Breast epithelium (tissue), 4 donors: ENCODE measurements at places on chromosomes 1 and 21.

DNA sequence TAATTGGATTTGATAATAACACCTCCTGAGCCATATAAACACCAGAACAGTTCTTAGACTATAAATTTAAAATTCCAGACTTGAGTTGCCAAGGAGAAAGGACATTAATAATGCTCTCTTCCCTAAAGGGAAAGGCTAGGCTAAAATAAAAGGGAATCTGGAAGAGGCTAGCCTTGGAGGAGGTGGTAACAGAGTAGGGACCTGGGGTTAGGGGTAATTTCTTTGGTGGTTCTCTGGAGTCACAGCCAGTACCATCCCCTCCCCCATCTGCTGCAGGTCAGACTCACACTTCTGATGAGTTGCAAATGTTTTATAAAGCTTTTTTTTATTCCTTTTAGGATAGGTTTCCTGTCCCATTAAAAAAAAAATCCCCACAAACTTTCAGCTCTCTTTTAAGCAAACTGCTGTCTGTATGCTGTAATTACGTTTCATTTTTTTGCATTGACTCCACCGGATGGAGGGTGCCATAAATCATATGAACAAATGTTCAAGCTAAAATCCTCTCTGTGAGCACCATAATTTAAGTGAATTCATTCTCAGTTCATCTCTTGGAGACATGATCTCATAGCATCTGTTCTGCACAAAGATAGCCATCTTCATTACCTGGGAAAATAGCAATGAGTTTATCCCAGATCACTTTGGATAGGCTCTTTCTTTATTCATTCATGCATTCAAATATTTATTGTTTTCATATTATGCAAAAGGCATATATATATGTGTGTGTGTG lies 379.6 kb downstream of the TTLL7 start:
- no peak overlapping the region for H3K27ac ChIP-seq
- DNase-seq = no peak
- H3K4me1 ChIP-seq = no peaks in the 10 kb centered on the region
- H3K27me3 ChIP-seq = no peaks in the 10 kb centered on the region
- H3K36me3 ChIP-seq = no peaks in the 10 kb centered on the region

- H3K27ac ChIP-seq = no peak overlapping the region
- no peaks in the 10 kb centered on the region for H3K4me1 ChIP-seq
- DNase-seq = no peak
- no peaks in the 10 kb centered on the region for H3K27me3 ChIP-seq
- H3K36me3 ChIP-seq = no peaks in the 10 kb centered on the region
Measured at GRCh38 chr1:182586380-182586779, 2.7 kb downstream of the RNASEL start.

- no peaks in the 10 kb centered on the region for H3K4me1 ChIP-seq
- no peak overlapping the region for H3K4me3 ChIP-seq
- no peaks in the 10 kb centered on the region for H3K27me3 ChIP-seq
- no peaks in the 10 kb centered on the region for H3K36me3 ChIP-seq
- no peak overlapping the region for H3K27ac ChIP-seq
Measured at GRCh38 chr1:191609305-191609704, 549.0 kb upstream of the RGS18 start.

DNA sequence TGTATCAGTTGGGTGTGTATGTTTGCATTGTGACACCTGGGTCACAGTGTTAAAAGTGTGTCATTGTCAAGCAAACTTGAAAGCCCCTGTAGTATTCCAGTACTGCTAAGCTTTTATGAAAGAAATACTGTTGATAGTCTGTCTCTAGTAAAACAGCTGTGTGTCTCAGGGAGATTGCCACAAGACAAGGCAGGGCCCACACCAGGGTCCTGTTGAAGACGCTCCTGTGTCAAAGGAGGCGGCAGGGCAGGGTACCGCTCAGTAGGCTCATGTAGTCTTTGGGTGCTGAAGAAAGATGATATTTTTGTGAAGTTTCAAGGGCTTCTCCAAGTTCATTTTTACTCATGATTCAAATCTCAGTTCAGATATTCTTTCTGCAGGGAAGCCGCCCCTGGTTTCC lies 132.5 kb downstream of the GALNT2 start:
- no peaks in the 10 kb centered on the region for H3K27me3 ChIP-seq
- H3K27ac ChIP-seq = no peak overlapping the region
- H3K4me1 ChIP-seq = no peaks in the 10 kb centered on the region
- H3K36me3 ChIP-seq = no peaks in the 10 kb centered on the region

GRCh38 chr1:103416681-103417286 lies 108.7 kb upstream of the RNPC3 start:
- no peaks in the 10 kb centered on the region for H3K36me3 ChIP-seq
- DNase-seq = no peak
- H3K27ac ChIP-seq = no peak overlapping the region
- H3K4me1 ChIP-seq = no peaks in the 10 kb centered on the region

DNA sequence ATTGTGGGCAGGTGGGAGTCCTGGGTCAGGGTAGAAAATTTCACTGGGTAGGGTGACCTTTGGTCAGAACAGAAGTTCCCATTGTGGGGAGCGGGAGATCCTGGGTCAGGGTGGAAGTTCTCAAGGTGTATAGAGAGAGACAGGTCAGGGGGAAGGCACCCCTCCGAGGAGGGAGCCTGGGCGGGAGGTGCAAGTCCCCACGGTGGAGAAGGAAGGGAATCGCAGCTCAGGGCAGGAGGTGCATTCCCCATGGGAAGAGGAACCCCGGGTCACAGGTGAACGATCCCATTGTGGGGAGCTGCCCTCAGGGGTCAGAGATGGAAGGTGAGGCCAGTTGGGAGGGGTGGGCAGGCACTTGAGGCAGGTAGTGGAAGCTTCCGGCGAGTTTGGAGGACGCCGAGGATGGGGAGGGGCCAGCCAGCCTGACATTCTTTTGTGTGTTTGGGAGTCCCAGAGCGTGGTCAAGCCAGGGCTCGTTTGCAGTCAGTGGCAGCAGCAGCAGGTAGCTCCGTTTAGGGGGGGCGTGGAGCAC lies 637 bp downstream of the LYPLA2 start:
- H3K27ac ChIP-seq = peak overlapping the region; percentile 89
- no peak for DNase-seq
- peak overlapping the region; percentile 70 for H3K4me3 ChIP-seq
- H3K4me1 ChIP-seq = peaks cover 14% of the 10 kb centered on the region
- H3K27me3 ChIP-seq = no peaks in the 10 kb centered on the region
- H3K36me3 ChIP-seq = no peaks in the 10 kb centered on the region

GRCh38 chr1:235450886-235451483 lies 53.3 kb downstream of the B3GALNT2 start:
- H3K4me1 ChIP-seq = no peaks in the 10 kb centered on the region
- no peaks in the 10 kb centered on the region for H3K36me3 ChIP-seq
- DNase-seq = no peak
- no peak overlapping the region for H3K27ac ChIP-seq
- H3K4me3 ChIP-seq = no peak overlapping the region

DNA sequence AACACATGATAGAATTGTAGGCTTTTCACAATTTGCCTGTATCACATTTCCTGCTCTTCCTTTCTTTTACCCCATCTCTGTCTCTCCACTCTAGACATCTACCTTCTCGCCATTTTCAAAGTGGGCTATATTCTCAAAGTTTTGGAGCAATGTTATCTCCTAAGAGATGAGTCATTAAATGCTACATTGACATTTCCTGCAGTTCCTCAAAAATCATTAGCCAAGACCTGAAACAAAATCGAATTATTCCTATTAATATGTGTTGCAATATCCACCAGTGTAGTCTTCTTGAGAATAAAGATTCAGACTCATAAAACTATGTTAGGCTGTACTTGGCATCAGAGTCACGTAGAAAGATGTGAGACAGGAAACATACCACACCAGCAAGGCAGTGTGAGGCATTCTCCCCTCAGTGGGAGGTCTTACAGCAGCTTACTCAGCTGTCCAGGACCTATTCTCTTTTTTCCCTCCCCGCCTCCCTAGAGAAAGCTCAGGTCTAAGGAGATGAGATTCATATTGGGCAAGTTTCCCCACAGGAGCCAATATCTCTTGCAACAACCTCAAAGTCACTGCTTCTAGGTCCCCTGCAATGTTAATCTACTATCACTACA lies 38.8 kb downstream of the FRRS1 start:
- H3K36me3 ChIP-seq = no peaks in the 10 kb centered on the region
- H3K27me3 ChIP-seq = no peaks in the 10 kb centered on the region
- no peak overlapping the region for H3K4me3 ChIP-seq
- no peaks in the 10 kb centered on the region for H3K4me1 ChIP-seq
- no peak for DNase-seq

- H3K36me3 ChIP-seq = no peaks in the 10 kb centered on the region
- DNase-seq = no peak
- H3K27ac ChIP-seq = no peak overlapping the region
Measured at GRCh38 chr1:33282791-33283190, 26.5 kb downstream of the ZNF362 start.

DNA sequence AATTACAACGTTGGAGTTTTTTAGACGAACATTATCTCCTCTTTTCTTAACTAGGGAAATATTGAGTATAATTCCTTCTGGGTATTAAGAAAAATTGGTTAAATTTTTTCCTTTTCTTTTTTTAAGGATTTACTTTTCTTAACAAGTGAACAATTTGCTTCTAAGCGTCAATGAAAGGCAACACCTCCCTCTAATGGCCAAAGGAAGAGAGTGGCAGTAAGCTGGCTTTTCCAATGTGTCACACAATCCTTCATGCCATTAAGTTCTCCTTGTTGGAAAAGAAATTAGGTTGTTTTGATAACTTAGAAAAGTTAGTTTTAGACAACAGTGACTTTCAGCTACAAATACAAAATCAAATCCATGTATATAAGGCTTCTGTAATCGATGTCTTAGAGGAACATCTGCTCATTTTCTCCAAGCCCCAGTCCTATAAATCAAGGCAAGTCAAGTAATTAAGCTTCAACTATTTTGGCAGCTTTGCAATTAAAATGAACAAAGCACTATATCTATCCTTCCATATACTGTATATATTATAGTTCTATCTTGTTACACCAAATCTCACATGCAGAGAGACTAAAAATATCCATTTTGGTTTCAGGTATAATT lies 62.8 kb downstream of the EDEM3 start:
- H3K36me3 ChIP-seq = peaks cover 4% of the 10 kb centered on the region
- no peak overlapping the region for H3K27ac ChIP-seq
- H3K4me3 ChIP-seq = no peak overlapping the region
- H3K4me1 ChIP-seq = no peaks in the 10 kb centered on the region
- H3K27me3 ChIP-seq = no peaks in the 10 kb centered on the region
- no peak for DNase-seq

GRCh38 chr1:33306653-33307493 lies 14.0 kb downstream of the A3GALT2 start:
- DNase-seq = no peak
- H3K36me3 ChIP-seq = no peaks in the 10 kb centered on the region
- H3K27me3 ChIP-seq = no peaks in the 10 kb centered on the region
- peaks cover 5% of the 10 kb centered on the region for H3K4me1 ChIP-seq
- peak overlapping the region; percentile 44 for H3K4me3 ChIP-seq
- H3K27ac ChIP-seq = peak overlapping the region; percentile 61

DNA sequence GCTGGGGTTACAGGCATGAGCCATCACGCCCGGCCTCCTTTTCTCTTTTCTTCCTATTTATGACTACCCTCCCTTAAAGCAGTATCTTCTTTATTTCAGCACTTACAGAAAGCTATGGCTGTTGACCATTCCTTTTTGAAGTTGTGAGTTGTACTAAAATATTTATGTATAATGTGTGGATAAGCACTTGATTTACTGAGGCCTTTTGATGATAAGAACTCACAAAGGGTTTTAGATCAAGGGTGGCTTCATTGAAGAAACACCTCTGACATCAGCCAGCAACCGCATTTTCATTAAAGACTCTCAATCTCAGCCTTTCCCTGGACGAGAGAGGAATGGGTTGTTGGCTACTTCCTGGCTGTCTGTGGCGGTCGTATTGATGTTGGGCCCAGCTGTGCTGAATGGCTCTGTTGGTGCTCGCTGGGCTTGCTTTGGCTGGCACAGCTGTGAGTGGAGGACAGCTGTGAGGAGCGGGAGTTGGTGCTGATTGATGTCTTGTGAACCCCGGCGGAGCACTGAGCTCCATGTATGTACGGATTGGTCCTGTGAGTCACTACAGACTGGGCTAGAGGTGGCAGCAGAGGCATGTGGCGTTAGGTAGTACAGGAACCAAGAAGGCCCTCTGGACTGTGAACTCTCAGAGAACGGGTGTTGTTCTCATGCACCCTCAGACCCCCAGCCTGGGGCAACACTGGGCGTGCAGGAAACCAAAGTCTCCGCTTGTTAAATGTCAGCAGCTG lies 208.8 kb downstream of the KIF26B start:
- H3K4me1 ChIP-seq = no peaks in the 10 kb centered on the region
- no peak overlapping the region for H3K27ac ChIP-seq
- H3K36me3 ChIP-seq = no peaks in the 10 kb centered on the region
- no peak overlapping the region for H3K4me3 ChIP-seq
- no peaks in the 10 kb centered on the region for H3K27me3 ChIP-seq

DNA sequence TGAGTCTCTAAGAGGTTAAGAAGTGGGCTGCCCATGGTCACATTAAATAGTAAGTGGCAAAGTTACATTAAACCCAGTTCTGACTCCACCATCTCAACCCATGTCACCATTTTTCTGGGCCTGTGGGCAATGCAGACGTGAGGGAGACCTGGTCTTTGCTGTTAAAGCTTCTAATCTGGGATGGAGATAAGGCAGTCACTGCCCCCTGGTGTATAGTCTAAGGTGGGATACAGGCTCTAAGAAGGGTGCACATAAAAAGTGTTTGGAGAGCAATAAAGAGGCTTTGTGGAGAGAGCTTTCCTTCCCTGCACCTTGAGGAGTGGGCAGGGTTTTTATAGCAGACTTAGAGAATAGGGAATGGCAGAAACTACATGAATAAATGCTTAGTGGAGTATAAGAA lies 141.3 kb downstream of the ROR1 start:
- H3K27ac ChIP-seq = no peak overlapping the region
- no peaks in the 10 kb centered on the region for H3K4me1 ChIP-seq
- no peaks in the 10 kb centered on the region for H3K36me3 ChIP-seq
- DNase-seq = no peak

DNA sequence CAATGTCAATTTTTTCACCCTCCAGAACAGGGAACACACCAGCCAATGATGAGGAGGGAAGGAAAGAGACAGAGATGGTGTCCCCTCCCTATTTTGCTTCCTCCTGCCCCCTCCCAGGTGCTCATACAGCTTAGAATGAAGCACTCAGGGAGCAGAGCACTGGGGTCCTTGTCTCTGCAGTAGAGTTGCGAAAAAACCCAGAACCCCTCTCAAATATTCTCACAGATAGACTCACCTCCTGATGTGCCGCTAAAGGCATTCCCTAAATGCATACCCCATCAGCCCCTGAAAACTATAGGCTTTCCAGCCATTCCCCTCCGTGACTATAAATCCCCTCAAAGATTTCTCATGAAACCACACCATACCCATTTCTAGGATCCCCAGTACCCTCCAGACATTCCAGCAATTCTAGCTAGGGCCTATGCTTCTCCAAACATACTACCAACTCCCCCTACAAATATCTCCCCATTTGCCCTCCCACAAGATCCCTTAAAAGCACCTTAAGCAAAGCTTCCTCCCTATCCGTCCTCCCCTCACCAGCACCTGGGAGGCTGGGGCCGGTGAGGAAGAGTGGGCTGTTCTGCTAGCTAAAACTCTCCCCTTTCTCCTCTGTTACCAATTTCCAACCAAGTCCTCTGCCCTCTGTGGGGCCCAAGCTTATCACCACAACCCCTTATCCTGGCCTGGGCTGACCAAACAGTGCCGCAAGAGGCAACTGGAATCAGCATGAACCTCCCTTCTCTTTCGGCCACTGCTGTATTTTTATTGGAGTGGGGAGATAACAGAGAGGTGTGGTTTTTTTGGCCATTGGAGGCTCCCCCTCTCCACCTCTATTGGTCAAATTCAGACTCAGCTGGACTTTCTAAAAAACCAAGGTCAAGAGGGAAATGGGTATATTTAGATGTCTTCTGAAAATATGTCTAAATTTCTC lies 54.7 kb downstream of the RHBG start:
- H3K27ac ChIP-seq = no peak overlapping the region
- no peak overlapping the region for H3K4me3 ChIP-seq
- no peak for DNase-seq
- H3K36me3 ChIP-seq = no peaks in the 10 kb centered on the region
- peaks cover 48% of the 10 kb centered on the region for H3K27me3 ChIP-seq
- H3K4me1 ChIP-seq = peaks cover 13% of the 10 kb centered on the region
